RWPE2 (cell line): ENCODE measurements at places on chromosomes 1 and 21.

- DNase-seq, result no peak
These were observed 276.1 kb downstream of the RPS6KC1 start for GRCh38 chr1:213327017-213327667.

DNA sequence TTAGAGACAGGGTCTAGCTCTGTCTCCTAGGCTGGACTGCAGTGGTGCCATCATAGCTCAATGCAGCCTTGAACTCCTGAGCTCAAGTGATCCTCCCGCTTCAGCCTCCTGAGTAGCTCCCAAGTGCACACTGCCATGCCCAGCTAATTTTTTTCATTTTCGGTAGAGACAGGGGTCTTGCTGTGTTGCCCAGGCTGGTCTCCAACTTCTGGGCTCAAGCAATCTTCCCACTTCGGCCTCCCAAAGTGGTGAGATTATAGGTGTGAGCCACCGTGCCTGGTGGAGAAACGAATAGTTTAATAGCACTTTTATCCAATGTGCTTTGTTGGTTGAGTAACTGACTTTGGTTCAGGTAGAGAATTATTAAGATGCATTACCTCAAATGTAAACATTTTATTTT, 20.9 kb downstream of the PIK3CD start:
- no peak for DNase-seq

GRCh38 chr1:157107702-157108101, 8.1 kb upstream of the ETV3L start:
- DNase-seq, result no peak

DNA sequence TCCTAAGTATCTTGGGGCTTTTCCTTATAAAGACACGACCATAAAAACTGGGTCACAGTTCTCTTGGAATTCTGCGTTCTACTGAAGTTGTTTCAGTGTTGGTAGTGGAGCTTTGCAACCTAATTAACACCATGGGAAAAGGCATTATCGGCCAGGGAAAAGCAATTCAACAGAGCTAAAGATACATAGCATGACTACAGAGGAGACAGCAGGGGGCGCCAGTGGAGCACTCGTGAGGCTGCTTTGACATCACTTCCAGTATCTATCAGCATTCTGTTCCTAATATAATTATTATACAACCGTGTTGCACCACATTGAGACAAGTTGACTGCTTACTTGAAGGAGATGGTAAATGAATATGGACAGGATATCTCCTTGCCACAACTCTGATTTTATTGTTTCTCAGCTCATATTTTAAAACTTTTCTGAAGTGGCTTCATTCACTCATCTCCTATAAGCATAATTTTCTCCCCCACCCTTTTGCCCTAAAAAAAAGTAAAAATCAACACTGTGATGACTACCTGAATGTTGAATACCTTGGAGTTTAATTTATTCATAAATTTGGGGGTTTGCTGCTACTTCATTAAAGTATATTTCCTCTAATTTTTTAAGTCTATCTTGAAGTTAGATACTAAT, 39.4 kb downstream of the ZP4 start:
- DNase-seq, result no peak

- DNase-seq, result no peak
These were observed 158.8 kb downstream of the TOMM20 start for GRCh38 chr1:234969581-234970400.

DNA sequence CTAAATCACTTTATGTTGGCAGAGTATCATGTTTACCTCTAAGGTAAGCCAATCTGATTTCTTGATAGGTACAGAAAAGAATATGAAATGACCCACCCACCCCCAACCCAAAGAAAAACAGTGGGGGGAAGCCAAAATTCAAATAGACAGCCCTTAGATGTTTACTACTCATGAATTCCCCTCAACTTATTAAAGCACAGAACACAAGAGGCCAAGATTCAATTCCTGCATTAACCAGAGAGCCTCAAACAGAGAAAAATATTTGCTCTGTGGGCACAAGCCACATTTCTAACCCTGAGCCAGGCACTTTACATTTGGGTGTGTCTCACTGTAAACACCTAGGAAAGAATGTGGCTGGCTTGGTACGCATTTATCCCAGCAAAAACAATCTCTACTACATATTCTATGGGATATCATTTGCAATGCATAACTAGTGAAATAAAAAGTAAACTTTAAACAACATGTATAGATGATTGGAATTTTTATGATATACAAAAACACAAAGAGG, 84.3 kb downstream of the PTPN14 start:
- DNase-seq, result no peak

DNA sequence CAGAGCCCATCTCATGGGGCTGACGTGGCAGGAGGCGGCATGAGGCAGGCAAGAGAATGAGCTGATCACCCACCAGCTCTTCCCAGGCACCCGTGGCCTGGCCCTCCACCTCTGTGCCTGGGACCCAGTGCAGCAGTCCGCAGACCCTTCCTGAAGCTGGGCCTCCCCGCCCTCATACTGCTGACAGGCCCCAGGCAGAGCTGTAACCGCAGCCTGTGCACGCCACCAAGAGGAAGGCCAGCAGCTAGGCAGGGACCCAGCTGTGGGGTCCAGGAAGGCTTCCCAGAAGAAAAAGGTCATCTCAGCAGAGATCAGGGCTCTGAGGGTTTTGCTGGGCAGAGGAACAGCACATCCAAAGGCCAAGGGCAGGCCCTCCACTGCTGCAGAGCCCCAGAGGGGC, 9.8 kb upstream of the MTFR1L start:
- no peak for DNase-seq

DNA sequence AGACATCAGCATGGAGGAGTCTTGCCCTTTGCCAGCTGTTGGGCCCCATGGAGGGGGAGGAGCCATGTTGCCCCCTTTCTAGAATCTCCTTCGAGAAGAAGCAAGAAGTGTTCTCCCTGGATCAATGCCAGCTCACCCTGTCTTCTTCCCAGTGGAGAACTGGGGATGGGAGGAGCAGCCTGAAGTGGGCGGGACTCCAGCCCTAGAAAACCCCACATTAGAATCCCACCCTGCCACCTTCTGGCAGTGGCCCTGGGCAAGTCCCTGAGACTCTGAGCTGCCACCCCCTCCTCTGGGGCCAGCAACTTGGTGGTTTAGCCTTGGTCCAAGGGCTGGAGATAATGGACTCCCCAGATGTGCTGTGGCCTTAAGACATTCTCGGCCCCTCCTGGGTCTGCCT, 51.7 kb downstream of the PAX7 start:
- no peak for DNase-seq

- DNase-seq, result no peak
These were observed 108.0 kb downstream of the LBR start for GRCh38 chr1:225319871-225320270.

GRCh38 chr1:219174460-219175211, 958 bp downstream of the LYPLAL1 start:
- no peak for DNase-seq

DNA sequence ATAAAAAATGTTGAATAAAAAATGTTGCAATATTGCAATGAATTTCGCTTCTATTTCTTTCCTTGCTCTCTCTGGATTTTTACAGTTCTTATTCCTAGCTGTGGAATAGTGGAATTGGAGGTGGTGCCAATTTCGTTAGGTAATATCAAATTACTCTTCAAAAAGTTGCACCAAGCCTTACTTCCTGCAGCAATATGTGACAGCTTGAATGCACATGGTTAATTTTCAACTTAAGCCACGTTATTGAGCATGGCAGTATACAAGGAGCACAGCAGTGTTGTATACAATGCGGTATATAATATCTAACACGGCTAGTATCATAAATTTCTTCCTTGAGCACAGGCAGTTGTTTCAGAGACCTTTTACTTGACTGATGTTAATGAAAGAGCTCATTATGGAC, 152.5 kb downstream of the NOS1AP start:
- no peak for DNase-seq

DNA sequence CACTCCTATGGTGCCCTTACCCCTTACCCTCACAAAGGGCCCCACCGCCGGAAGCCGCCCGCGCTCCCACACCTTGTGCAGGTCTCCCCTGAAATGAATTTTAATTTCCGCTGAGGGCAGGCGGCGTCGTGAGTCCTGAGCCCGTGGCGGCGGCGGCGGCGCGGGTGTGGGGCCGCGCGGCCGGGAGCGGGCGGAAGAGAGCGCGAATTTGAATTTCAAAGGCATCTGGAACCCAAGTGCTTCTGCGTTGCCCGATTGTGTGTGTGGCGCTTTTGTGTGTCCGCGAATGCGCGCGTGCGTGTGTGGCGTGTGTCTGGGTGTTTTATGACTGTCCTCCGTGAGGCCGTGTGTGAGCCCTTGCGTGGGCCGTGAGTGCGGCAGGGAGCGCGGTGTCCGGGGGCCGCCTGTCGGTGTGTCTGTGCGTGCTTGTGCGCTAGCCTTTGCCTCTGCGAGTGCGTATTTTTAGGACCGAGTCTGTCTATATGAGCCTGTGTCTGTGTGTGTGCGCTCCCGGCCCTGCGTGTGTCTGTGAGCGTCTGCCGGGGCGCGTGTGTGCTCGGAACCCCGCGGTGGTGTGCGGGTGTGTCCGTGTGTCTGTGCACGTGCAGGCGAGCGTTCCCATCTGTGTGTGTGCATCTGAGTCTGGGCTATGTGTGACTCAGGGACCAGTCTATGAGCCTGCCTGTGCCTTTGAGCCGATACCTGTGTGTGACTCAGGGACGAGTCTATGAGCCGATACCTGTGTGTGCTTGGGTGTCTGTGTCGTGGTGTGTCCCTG, 7.9 kb upstream of the ADGRB2 start:
- DNase-seq, result no peak

GRCh38 chr1:39926820-39927219, 25.1 kb upstream of the MYCL start:
- DNase-seq, result no peak

DNA sequence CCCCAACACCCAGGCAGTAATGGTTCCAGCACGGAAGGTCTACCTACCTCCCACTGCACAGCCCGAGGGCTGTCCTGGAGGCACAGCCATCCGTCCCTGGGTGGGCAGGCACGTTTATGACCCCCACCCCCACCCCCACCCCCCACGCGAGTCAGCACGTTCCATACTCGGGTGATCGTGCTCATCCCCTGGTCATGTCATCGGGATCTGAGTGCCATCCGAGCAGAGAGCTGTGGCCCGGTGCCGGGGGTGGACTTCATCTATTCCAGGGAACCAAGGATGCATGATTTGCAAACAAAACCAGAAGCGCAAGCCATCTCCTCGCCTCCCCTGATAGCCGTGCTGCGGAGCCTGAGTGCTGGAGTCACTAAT, 1.1 kb downstream of the TSPEAR start:
- DNase-seq, result no peak
